ENCODE measurements at places on chromosomes 13 and 19. TPM values are rescaled to one million over a fixed set of nuclear protein-coding genes. Genes with fewer than 3 reads are reported as not detected.
A peak's percentile ranks its signal among the peaks of the same experiment; 100 is the strongest.

Gene TRPC4
- total RNA-seq = 3.8 TPM

Gene ZNF382
- 6.2 TPM for total RNA-seq

Gene CFAP97D2
- not detected for total RNA-seq

Gene PGLYRP2
- total RNA-seq = not detected

Gene ZFP14
- 4.2 TPM for total RNA-seq

DNA sequence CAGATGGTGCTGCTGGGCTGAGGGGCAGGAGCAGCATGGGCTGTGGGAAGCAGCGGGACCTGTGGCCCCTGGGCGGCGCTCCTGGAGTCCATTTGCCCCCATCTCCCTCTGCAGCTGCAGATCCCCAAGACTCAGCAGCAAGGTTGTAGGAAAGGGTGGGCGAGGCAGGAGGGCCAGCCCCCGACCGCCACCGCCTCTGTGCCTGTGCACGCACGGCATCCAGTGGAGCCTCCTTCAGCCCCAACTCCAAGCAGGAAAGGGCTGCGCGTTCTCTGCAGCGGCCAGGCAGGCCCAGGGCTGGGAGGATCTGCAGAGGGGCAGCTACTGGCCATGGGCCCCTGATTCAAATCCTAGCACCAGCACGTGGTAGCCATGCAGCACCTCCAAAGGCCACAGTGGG lies 20.8 kb downstream of the DPF1 start:
- DNase-seq = no peak

GRCh38 chr19:1699998-1700732 lies 47.8 kb upstream of the TCF3 start:
- DNase-seq = peak; percentile 62

DNA sequence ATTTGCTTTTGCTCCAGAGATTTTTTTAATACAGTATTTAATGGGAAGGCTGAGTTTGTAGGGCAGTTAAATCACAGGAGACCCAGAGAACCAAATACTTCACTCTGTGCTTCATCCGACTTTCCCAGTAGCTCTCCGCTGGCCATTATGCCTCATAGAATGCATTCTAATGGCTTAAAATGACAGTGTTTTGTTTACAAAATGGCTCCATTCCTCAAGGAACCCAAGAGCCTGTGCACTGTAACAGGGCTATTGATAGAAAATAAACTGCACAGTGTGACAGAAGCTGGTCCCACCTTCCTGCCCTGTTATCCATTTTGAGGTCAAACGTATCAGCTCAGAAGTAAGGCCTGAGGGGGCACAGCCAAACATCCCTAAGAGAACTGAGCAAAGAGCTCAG lies 136.5 kb downstream of the RAP2A start:
- no peak for DNase-seq

GRCh38 chr13:36358175-36358718 lies 12.1 kb upstream of the SPART start:
- no peak for DNase-seq

DNA sequence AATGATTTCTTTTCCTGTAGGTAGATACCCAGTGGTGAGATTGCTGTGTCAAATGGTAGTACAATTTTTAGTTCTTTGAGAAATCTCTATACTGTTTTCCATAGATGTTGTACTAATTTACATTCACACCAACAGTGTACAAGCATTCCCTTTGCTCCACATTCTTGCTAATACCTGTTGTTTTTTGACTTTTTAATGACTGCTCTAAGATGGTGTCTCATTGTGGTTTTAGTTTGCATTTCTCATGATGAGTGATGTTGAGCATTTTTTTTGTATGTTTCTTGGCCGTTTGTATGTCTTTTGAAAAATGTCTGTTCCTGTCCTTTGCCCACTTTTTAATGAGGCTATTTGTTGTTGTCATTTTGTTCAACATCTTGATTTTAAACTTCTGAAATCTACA lies 103.3 kb downstream of the DGKH start:
- DNase-seq = no peak

DNA sequence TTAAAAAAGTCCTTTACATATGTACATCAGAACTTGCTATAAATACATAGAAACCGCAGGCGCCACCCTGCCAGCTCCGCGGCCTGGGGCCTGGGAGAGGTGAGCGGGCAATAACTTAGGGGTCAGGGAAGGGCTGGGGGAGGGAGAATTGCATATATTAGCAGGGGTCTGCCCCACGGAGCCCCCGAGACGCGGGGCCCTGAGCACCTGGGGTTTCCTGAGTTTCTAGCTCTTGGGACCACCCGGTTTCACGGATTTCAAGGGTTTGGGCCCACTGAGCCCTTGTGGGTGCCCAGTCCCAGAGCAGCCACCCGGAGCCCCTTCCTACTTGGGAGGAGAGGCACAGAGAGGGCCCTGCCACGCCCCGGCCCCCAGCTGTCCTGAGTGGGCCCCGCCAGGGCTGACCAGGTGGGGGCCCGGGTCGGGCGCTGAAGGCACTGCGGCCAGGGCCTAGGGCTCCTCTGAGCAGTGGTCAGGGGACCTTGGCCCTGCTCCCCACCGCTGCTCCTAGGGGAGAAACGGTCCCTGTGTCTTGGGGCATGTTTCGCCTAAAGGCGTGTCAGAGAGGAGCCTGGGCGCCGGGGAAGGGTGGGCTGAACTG lies 4.0 kb downstream of the GPX4 start:
- DNase-seq = no peak

GRCh38 chr19:51259348-51260245 lies 8.7 kb downstream of the SIGLECL1 start:
- DNase-seq = peak; percentile 65

DNA sequence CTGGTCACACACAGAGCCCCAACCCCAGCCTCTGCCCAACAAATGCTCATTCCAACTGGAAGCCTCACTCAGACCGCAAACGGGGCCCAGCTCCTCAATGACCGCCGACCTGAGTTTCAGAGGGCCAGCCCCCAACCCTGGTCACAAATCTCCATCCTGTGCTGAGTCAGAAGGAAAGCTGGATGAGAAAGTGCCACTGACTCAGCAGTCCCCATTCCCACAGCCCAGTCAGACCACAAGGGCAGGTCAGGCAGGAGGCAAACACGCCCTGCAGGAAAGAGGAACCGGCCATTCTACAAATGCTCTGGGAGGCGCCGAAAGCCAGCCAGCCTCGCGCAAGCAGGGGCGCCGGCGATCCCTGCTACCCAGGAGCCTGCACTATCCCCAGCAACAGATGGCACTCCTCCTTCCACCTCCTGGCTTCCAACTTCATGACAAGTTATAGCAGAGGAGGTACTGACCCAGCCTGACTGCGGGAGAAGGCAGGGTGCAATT lies 14.1 kb upstream of the PRKD2 start:
- no peak for DNase-seq

Measured in H7 (cell line).